ENCODE measurements at places on chromosomes 11 and 22.

DNA sequence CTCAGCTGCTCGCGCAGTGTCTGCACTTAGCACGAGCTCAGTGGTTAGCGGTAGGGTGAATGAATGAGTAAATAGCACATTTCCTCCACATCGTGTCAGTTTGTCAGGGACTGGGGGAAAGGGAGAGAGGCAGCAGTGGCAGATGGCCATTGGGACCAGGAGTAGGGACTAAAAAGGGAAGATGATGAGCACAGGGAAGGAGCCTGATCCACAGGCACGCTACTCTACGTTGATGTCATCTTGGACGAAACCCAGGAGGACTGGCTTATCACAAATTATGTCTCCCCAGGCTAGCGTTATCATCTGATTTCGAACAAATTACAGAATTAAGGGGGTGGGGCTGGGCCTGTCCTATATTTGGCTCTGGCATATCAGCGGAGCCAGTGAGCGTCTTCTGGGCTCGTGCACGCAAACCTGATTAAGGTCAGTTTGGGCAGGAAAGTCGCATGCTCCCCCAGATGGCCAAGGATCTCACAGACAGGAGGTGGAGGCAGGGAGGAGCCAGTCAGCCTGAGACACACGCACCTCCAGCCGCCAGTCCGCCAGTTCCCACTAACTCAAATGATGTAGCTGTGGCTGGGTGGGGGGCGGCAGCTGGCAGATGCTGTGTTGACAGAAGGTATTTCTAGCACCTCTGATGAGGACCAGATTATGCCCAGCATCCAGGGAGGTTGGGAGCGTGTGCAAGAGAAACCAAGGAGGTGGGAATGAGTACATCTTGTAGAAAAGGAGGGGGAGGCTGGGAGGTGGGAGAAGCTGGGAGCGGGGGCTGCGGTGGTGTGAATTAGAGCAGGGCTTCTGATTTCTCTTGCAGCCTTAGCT, 97.4 kb upstream of the PRDM11 start:
- DNase-seq = no peak

- peak; percentile 75 for DNase-seq
These were observed 4.9 kb upstream of the WNT11 start for GRCh38 chr11:76210931-76211851.

DNA sequence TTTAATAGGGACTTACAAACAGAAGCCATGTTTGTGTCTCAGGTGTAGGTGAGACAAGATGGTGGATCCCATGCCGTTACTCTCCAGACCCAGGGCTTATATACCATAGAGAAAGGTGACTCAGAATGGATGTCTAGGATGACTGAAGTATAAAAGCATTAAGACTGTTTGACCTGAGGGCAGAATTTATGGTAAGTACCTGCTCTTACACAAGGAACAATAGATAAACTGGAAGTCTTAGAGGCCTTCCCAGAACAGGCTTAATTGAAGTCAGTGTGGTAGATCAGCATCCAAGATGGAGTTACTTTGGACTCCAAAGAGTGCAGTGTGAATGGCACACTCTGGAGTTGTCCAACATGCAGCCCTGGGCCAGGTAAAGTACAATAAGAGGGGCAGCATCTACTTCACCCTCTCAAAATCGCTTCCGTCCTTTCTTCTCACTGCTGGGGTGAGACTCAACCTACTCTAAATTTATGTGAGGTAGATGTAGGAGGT, 387.0 kb upstream of the DDI1 start:
- DNase-seq = no peak

DNA sequence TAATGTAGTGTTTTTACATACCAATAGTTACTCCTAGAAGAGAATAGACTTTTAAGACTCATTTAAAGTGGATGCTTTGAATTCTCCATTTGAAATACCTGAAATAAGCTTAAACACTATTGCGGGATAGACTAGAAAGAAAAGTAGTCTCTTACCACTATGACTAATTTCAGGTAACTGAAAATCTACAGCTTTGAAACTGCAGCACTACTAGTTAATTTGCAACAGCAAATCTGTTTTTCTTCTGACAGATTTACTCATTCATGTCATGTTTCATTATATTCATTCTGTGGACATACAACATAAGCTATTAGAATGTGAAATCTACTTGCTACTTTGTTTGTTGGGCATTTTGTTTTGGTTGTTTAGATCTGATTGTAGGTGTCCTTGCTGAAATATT, 153.6 kb downstream of the MAML2 start:
- no peak for DNase-seq

GRCh38 chr22:22527312-22527711, 7.2 kb upstream of the ZNF280A start:
- no peak for DNase-seq

DNA sequence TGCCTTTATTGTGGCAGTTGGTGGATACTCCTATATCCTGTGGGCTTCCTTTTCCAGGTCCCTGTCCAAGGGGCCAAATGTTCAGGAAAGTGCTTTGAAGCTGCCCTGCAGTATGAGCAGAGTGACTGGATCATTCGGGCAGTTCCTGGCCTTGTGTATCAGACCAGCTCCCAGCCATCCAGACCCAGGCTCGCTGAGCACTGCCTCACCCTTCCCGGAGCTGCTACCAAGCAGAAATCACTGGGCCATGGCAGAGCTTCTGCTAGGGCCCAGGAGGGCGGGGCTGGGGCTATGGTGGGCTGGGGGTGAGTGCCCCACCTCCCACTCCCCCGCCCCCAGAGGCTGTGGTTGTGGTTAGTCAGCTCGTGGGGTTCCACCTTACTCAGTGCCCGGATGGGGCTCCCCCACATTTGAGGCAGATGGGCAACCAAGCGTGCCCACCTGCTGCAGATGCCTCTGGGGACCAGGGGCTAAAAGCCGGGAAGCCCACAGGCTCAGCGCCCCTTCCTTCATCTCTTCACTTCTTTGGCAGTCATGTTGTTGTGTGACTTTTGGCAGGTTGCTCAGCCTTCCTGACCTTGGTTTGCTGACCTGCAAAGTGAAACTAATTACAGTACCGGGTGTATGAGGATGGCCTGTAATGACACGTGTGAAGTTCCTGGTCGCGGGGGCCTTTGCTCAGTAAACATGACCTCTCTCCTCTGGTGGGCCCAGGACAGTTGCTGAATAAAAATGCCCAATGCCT, 2.1 kb upstream of the LRRC32 start:
- peak; percentile 84 for DNase-seq

GRCh38 chr22:29704528-29705285, 15.1 kb upstream of the CABP7 start:
- peak; percentile 91 for DNase-seq

DNA sequence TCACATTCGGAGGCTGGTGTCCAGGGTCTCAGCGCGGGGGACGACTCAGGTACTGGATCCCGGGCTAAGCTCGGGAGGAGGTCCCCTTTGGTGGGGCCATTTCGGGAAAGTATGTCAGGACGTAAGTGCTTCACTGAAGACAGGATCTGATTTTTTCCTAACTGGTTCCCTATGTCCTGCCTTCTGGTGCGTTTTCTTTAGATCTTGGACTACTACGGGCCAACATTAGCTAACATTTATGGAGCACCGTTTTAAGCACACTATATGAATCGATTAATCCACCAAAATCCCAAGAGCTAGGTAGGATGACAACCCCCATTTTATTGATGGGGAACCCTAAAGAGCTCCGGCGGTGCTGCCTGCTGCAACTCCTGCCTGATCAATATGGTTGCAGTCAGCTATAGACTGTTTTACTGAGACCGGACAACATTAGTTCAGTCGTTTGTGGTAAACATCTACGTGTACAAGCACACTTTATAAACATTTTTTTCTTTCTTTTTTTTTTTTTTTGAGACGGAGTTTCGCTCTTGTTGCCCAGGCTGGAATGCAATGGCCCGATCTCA, 17.0 kb upstream of the WDR74 start:
- DNase-seq = peak; percentile 82

GRCh38 chr11:114084414-114084813, 24.9 kb downstream of the ZBTB16 start:
- DNase-seq = no peak

DNA sequence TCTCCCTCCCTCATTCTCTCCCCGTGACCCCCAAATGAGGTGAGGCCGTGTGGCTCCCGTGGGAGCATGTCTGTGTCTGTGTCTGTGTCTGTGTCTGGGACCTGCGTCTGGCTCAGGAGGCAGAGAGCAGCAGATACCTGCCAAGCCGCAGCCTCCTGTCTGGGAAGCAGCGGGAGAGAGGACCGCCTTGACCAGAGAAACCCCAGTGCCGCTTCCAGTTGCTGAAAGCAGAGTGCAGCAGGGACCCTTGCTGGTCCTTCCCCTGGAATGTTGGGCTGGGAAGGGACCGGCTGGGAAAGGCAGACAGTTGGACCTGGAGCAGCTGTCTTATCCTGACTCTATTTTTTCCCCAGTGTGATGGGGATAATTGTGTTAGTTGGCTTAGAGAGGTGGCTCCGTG, 525 bp downstream of the CSDC2 start:
- no peak for DNase-seq

GRCh38 chr11:20388096-20389055, 860 bp downstream of the PRMT3 start:
- DNase-seq = peak; percentile 54

GRCh38 chr22:43561415-43562178, 149.8 kb downstream of the MPPED1 start:
- no peak for DNase-seq

DNA sequence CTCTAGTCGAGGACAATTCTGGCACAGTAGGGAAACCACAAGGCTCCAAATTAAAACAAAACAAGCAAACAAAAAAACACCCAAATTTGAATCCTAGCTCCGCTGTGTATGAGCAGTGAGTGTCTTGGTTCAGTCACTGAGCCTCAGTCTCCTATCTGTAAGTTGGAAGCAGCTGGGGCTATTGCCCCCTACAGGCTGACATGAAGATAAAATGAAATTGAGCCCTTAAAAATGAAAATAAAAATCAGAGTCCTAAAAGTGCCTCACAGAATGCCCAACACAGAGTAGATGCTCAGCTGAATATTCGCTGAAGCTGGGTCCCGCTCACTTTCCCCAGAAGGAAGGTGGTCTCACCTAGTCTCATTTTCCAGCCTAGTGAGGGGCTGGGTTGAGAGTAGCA, 65.2 kb downstream of the PDE2A start:
- DNase-seq = no peak

- no peak for DNase-seq
These were observed 44.2 kb downstream of the TENM4 start for GRCh38 chr11:79396674-79397073.

All from osteoblast (primary cell).